ENCODE measurements at places on chromosomes 2 and 18.

GRCh38 chr2:216583606-216584005 lies 49.6 kb upstream of the IGFBP2 start:
- DNase-seq, result no peak

DNA sequence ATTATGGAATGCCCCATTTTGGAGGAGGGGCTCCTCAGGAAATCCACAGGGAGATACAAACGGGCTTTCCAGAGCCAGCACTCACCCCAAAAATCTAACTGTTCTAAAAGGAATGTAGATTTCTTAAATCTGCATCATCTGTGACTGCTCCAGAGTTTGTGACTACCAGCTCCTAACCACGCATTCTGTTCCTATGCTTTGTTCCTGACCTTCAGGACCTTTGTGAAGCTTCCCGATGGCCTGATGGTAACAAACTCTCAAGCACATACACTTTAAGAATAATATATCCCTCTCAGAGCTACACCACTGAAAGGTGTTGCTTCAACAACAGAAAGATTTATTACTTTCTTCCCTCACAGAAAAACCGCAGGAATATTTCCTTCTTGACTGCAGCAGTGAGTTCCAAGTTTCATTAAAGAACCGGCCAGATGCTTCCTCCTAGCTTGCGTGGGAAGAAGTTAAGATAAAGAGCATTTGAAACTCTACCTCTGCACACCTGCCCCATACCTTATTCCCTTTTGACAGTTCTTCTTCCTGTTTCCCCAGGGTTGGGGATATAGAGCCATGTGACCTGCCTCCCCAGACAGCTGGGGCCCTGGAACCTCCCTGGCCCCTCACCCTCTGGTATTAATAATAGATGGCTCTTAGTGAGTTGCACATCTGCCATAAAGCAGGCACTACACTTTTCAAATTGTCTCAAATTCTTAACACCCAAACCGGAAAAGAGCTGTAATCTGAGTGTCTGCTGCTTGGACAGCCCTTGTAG lies 40.2 kb upstream of the EML4 start:
- no peak for DNase-seq

DNA sequence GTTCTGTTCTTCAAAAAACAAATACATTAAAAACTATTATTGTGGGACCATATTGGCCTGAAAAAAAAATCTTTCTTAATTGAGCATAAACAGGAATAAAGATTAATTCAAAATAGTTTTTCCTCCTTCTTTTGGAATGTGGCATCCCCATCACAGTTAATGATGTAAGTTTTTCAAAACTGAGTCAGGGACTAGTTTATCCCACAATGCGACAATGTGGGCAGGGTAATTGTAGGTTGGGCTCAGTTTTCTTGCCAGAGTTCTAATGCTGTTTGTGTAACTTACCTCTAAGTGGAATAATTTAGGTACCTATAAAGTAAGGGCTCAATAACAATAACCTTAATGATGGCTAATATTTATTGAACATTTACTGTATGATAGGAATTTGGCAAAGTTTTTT lies 82.0 kb downstream of the PMS1 start:
- no peak for DNase-seq

DNA sequence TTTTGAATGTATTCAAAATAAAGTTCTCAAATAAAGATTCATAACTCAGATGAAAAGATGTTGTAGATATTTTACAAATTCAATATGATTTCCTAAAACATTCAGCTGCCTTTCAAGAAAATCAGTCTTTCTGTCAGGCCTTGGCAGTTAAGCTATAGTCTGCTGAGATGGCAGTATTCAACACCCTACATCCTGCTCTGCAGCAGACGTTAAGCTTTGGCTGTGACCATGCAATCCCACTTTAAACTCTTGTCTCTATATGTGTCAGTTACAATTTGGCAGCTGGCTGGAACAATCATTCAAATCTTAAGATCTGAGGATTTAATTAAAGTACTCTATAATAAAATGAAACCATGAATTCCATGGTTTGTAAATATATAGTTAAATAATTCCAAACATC lies 567.3 kb upstream of the ZNF804A start:
- no peak for DNase-seq

- DNase-seq, result peak; percentile 26
Observed at GRCh38 chr2:222561817-222562645, 93.9 kb downstream of the FARSB start.

DNA sequence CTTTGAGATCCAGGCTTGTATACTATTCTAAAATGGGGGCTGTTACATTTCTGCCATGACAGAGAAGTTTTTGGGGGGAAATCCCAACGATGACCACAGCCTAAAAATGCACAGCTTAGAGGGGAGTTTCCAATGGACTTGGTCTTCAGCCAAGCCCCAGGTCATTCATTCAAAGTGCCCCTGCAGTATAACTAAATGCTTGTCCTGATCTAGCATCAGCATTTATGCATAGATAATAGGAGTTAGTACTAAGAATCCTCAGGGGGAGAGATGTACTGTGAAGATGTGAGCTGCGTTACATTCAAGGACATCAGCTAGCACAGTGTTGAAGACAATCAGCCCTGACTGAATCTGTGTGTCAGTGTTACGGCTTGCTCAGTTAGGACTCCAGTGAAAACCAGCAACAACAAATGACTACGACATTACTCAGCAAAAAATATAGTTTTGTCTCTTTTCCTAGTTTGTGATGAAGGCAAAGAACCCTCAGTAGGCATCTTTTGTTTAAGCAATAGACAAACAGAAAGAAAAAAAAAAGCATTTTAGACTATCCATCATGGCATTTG lies 160.9 kb downstream of the ZEB2 start:
- DNase-seq, result no peak

DNA sequence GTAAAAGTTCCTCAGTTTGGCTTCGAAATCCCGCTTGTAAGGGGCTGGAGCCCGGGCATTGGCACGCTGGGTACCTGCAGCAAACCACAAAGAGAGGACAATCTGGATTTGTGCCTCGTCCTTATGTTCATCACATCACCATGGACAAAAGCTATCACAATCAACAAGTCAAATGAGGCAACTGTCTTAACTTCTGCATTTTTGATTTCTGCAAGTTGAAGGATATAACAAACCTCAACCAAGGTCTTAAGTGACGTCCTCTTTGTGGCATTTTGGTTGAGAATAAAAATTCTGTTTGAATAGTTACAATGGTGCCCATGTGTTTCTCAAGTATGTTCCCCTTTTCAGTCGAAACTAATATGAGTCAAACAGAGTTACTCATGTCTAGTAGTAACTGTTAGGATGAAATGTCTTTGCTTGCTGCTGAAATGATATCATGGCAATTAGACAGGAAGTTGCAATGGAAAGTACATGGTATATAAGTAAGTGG lies 70.8 kb upstream of the STK17B start:
- DNase-seq, result no peak

DNA sequence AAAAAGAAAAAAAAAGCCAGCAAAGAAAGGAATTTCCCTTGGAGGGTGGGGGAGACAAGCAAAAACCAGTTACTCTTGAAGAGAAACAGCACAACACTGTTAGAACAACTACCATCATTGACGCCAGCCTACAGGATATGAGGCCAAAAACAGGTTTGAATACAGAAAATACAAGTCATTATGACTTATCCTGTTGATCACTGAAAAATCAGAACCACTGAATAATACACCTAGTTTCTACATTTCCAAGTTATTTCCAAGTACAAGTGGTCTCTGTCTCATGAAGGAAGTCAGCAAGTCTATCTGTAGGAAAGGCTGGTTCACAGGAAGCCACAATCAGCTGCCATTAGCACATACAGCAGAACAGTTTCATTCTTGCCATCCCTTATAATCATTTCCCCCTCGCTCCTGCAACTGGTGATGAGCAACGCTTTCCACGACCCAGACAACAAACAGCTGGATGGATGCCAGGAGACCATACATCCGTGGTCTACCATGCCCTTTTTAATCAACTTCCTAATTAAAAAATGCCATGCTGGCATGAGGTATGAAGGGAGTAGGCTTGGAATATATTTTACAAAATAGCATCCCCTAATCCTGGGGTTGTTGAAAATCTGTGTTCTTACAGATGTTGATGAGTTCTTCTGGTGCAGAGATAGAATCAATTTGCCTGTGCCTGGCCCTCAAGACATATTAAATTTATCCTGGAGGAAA lies 10.4 kb downstream of the MYT1L start:
- no peak for DNase-seq

DNA sequence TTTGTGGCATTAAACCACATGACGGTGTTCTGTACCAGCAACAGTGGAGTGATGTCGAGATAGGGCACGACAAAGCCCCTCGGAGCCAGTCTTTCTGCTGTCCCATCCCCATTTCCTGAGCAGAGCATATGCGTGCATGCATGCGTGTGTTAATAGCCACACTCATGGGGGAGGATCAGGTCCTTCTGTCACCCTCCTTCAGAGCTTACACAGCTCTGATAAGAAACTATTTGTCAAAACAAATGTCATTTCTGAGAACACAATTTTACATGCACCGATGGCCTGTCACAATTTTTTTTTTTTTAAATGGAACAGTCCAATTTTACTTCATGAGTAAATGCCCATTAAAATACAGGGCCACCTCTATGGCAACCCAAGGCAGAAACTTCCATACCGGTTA lies 95.9 kb upstream of the ZBTB14 start:
- no peak for DNase-seq

- DNase-seq, result no peak
Observed at GRCh38 chr2:235685024-235685721, 191.3 kb downstream of the AGAP1 start.

Data from pulmonary artery endothelial cell (primary cell).